ENCODE measurements at places on chromosomes 1 and 21. TPM values are rescaled to one million over a fixed set of nuclear protein-coding genes. Genes with fewer than 3 reads are reported as not detected.

Gene PLXNA2
- 171 TPM for total RNA-seq

Gene CNR2
- not detected for total RNA-seq

Gene ZNF362
- 26.1 TPM for total RNA-seq

Gene LORICRIN
- total RNA-seq = not detected

Gene VSIG8
- not detected for total RNA-seq

Gene GPR157
- 3.9 TPM for total RNA-seq

Gene SPATA46
- total RNA-seq = not detected
